ENCODE measurements at places on chromosomes 4 and X.

DNA sequence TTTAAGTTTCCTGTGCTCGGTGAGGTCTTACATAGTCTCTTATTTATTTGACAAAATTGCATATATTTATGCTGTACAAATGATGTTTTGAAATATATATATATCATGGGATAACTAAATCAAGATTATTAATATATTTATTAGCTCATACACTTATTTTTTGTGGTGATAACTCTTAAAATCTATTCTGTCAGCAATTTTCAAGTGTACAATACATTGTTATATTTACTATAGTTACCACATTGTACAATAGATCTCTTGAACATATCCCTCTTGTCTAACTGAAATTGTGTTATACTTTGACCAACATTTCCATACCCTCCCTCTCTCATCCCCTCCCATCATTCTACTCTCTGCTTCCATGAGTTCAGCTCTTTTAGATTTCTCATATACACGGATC, 516.6 kb upstream of the LCORL start:
- DNase-seq, result no peak

GRCh38 chrX:77505227-77505626, 58.0 kb downstream of the FGF16 start:
- DNase-seq, result peak; percentile 19

DNA sequence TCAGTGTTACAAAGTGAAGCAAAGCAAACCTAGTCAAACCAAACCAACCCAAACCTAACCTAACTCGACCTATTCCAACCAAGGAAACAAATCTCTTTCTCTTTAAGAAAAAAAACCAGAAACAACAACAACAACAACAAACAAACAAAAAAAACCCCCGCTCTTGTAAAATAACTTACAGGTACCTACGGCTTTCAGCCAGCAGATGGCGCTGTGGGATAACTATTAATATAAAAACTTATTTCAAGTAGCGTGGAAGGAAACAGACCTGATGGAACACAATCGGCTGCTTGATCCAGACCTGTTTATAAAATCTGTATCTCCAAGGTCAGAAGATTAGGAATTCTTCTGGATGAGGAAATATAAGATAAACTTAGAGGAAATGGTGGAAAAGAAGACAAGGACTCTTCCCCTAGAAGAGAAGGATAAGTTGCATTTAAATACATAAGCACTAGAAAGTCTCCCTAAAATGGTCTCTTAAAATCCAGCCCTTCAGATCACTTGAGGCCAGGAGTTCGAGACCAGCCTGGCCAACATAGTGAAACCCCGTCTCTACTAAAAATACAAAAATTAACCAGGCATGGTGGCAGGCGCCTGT, 34.4 kb upstream of the CDKL5 start:
- peak; percentile 73 for DNase-seq

DNA sequence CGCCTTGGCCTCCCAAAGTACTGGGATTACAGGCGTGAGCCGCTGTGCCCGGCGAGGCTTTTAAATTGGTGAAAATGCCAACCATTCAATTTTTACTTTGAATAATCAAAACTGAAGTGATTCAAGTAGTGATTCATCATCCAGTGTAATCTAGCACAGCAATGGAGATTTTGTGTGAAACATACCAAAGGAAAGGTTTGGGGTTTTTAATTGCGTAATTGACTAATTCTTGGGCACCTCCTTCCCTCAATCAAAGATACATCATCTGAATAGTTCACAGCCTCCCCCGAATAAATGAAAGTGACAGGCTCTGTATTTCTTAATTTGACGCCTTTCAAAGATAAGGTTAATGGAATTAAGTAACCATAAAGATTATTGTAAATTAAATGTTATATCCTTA, 69.0 kb downstream of the DMD start:
- DNase-seq, result no peak

- peak; percentile 27 for DNase-seq
Observed at GRCh38 chr4:83010111-83010521, 507 bp downstream of the LIN54 start.

DNA sequence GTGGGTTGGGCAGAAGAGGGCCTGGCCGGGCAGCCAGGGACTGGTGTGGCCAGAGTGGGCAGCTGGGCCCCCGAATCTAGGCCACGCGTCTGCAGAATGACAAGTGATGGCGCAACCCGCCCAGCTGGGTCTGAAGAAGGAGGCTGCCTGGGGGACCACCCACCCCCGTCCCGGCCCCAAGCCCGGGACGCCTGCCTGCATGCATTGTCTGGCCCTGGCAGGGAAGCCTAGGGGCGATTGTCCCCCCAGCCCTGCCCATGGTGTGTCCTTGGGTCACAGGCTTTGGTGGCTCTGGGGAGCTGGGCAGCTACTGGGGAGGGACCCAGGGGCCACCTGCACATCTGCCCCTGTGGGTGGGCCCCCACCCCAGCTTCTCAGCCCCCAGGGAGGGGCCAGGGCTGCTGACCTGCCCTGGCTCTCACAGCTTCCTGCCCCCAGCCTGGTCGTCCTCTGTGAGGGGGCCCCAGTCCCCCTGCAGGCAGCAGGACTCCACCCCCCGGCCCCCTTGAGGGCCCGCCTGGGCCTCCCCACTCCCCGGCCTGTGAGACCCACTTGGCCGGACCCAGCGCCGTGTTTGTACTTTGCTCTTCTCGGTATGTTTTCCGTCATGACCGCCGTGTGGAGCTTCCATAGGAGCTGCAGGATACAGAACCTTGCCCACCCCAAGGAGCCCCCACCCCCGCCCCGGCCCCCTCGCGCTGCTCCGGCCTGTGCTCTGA, 4.9 kb downstream of the FGFR3 start:
- no peak for DNase-seq

DNA sequence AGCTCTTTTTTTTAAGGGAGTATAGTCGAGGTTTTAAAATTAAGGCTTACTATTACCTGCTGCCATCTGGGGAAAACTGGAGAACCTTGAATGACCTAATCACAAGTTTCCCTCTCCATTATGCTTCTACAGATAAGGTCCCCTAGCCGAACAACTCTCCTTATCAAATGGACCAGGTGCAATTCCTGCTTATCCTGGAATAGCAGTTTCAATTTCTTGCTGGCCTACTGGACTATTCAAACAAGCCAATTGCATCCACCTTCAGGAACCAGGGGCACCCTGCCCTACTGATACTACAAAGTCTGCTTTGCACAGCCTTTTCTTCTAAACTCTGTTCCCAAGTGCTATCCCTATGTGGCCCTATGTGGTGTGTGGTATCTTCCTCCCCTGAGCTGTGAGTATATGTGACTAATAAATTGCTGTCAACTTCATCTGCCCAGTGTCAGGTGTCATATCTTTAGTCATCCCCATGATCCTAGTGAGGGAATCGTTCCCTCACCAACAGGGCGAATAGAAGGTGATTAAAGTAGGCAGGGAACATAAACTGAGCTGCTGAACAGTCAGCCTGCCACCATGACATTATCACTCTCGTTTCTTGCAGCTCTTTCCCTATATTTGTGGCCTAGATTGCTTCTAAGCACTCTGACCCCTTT, 128.5 kb downstream of the ATG4A start:
- no peak for DNase-seq

DNA sequence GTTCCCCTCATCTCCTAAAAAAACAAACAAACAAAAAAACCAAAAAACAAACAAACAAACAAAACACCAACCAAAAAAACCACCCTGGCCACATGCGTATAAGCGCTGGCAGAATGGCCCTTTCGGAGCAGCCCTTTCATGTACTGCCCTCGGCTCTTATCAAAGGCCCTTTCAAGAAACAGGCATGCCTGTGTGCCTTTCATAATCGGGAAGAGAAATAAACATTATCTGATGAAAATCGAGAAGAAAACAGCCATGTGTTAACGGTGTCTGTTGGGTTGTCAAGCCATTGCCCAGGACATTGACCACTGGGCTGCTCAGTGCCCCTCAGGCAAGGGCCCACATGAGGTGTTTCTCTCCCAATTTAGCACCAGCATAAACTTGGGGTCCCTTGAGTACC, 68.3 kb downstream of the PJA1 start:
- DNase-seq, result no peak

DNA sequence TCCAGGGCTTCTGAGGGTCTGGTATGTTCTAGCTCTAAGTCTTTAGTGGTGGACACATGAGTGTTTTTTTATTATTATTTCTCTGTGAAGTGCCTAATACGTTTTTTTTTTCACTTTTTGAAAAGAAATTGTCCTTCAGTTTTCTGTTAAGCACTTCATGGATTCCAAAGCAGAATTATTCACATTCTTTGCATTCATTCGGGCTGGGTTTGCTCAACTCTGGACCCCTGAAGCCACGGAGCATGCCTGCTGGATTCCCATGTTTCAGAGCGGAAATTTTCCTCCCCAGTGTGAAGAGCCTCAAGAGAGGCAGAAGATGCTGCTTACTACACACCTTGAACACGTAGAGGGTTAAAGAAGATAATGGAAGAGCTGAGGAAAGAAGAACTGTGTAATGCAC, 107.5 kb downstream of the EGF start:
- no peak for DNase-seq

GRCh38 chr4:53026233-53026632, 164.1 kb downstream of the RASL11B start:
- DNase-seq, result no peak

DNA sequence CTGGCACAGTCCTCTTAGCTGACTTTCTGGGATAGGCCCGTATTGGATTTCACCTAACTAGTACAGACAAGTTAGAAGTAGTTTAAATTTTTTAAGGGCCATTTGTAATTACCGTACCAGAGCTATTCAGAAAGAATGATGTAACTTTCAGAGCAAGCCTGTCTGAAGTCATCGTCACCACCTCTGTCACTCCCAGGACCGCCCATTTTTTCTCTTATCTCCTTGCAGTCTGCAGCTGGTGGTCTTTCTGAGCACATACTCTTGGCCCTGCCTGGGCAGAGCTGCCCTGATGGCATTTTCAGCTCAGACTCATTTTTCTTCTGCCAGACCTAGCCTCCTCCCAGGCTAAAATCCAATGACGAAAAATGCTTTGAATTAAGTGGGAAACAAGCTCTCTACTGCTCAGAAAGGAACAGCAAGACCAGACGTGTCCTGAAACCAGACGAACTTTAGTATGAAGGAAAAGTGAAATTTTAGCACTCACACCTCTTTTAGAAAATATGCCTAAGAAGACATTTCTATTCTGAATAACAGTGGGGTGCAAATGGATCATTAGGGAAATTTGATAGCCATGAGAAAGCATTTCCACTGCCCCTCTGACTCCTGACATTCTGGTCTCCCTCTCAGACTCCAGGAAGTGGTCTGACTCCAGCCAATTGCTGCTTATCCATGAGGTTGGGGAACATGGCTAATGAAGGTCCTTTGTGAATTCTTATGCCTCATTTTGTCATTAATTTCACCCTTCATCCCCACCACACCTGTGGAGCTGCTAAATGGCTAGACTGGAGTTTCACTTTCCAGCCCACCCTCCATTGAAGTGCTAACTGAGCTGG, 162.4 kb upstream of the GYPA start:
- DNase-seq, result no peak

GRCh38 chr4:142600952-142601351, 245.1 kb downstream of the INPP4B start:
- no peak for DNase-seq

DNA sequence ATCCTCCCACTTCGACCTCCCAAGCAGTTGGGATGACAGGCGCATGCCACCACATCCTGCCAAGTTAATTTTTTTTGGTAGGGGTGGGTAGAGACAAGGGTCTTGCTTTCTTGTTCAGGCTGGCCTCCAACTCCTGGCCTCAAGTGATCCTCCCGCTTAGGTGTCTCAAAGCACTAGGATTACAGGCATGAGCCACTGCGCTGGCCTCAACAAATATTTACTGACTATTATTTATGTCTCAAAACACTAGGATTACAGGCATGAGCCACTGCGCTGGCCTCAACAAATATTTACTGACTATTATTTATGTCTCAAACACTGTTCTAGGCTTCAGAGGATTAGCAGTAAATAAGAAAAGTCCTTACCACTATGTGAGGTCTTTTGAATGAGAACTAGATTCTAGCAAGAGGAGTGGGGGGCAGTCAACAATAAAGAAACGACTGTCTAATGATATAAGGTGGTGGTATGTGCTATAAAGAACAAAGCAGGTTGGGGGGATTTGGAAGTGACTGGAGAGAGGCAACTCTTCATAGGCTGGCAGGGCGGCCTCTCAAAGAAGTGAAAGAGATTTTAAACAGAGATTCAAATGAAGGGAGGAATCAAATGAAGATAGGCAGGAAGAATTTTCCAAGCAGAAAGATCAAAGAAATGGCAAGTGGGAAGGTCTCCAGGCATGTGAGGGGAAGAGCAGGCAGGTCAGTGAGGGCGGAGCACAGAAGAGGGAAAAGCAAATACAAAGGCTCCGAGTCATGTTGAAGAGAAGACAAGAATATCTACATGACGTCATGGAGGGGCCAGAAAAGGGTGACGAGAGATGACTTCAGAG, 12.7 kb upstream of the ACSL1 start:
- peak; percentile 69 for DNase-seq

- no peak for DNase-seq
Observed at GRCh38 chr4:7676398-7676922, 241.7 kb upstream of the PSAPL1 start.

DNA sequence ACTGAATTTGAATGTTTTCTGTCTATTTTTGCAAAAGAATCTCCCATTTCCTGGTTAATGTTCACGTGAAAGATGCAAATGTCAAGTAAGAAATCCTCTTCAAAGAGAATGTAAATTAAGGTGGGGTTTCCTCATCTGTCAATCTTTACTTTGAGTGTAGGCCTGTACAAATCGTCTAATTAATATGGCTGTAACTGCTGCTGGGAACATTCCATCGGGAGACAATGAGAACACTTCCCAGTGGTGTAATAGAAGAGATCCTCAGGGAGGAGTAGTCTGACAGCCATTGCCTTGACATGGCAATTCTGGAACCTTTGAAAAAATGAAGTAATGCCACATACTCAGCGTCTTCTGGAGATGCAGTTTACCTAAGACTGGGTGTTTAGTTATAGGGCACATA, 3.7 kb downstream of the EREG start:
- no peak for DNase-seq

GRCh38 chrX:52220936-52221335, 36.2 kb downstream of the MAGED4 start:
- DNase-seq, result no peak

DNA sequence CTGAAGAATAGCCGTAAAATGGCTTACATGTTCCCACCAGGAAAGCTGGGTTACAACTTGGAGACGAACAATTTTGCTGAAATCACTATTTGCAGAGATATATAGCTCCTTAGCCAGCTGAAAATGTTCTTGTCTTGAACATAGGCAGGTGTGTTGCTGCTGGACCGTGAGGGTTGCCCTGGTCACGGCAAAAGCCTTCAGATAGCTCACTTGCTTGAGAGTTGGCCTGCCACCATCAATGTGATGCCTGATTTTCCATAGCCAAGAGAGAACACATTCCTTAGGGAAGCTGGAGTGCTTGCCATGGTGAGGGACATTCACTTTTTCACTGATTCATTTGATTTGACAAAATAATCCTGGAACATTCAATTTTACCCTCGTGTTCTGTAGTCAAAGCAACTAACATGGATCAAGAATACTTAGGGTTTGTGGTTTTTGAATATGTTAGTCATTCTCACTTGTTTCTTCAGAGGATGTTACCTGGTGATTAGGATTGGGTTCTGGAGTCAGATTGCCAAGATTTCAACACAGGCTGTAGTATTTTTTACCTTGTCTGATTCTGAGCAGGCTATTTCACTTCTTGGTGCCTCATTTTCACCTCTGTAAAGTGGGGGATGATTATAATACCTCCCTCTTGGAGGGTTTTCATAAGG, 536.9 kb downstream of the RAPGEF2 start:
- no peak for DNase-seq

- no peak for DNase-seq
Observed at GRCh38 chr4:4605849-4606248, 64.0 kb upstream of the STX18 start.

- DNase-seq, result no peak
Observed at GRCh38 chr4:89054627-89055026, 2.4 kb downstream of the FAM13A start.

- no peak for DNase-seq
Observed at GRCh38 chr4:24645765-24646550, 61.6 kb upstream of the DHX15 start.

GRCh38 chr4:88514557-88515511, 8.7 kb downstream of the PYURF start:
- no peak for DNase-seq
